ENCODE measurements at places on chromosomes 5 and 9.

DNA sequence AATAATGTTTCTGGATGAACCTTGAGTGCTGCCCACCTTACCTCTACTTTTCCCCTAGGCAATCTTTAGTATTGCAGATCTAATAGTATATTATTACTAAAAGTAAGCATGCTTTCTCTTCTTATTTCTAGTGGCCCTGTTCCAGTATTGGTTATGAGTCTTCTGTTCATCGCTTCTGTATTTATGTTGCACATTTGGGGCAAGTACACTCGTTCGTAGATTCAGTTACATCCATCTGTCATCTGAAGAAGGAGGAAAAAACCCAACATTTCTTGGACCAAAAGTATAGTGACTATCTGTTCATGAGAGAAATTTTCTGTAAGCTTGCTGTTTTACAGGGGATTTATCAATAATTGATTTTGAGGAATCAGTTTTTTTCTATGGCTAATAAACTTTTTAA is 8.1 kb downstream of the SEC61B start:
- DNase-seq: no peak

DNA sequence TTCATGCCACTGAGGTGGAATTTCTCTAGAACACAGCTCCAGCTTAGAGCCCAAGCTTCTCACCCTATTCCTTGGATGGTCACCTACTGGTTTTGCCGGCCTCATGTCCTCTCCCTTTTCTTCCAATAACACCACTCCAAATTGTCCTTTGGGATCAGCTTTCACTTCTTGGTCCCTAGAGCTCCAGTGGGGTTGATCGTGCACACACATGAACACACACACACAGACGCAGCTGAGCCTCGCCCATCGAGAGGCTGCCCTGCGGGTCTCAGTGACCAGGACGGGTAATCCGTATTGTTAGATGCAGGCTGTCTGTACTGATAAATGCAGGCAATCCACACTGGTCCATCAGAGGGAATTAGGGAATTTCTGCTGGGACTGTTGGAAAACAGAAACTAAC is 6.9 kb downstream of the COL23A1 start:
- DNase-seq: no peak

GRCh38 chr5:168699002-168699401 is 119.8 kb upstream of the PANK3 start:
- no peak for DNase-seq

DNA sequence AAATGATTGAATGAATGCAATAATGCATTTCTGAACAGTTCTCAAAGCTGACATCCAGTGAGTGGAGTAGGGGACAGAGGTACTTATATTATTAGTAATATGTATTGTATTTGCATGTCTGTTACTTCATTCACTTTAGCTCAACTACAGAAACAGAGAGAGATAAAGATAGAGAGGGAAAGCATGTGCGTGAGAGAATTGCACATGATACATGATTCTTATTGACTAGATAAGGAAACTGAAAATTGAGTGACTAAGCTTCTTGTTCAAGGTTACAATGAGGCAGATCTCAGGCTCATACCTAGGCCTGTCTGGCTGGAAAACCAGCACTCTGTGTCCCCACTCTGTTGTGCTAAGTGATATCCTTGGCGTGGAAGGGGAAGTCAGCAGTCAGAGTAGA is 337.7 kb upstream of the KLF4 start:
- DNase-seq: no peak

DNA sequence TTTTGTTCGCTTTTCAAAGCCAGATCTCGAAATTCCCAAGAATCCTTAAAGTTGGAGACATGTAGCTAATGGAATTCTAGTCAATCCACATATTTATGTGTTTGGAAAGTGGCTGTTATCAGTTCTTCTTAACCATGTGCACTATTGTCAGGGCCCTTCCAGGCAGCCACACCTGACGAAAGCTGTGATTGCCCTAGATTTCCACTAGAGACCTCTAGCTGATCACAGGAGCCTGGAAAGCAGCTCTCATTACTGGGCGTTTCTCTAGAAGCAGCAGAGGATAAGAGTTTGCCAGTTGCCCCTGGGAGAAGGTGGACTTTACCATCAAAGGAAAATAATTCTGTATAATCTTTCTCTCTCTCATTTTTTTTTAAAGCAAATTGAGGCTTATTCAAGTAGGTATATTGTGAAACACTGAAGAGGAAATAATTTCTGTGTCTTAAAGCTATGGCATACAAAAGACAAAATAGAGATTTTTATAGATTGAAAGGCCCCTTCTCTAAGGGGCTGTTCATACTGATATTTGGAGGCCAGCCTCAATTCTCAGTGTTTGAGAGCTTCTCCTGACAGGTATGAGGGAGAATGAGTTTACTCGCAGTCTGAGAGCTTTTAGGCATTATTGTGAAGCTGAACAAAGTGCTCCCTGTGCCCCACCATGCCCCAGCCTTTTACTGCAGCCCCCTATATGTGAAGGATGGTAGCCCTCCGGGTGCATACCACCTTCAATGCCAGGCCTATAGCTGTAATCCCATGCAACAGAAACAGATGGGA is 405.4 kb upstream of the ACTBL2 start:
- DNase-seq: peak; percentile 7

DNA sequence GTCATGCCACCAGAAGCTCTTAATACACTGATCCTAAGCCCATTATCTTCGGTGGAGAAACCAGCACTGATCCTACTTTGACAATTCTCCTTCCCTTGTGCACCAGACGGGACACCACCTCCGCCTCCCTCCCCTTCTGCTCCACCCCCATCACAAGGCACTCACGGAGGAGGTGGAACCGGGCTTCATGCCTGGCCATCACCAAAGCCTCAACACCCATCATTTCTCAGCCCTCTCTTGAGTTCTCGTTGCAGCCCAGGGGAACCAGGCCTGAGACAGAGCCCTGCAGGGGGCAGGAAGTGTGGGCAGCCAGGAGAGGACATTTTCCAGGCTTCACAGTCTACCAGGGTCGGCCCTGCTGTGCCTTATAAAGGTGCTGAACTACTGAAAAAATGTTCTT is 160.5 kb downstream of the GOLPH3 start:
- peak; percentile 19 for DNase-seq

All from NB4 (cell line).